ENCODE measurements at places on chromosomes 7 and 10. TPM values are rescaled to one million over a fixed set of nuclear protein-coding genes. Genes with fewer than 3 reads are reported as not detected.

DNA sequence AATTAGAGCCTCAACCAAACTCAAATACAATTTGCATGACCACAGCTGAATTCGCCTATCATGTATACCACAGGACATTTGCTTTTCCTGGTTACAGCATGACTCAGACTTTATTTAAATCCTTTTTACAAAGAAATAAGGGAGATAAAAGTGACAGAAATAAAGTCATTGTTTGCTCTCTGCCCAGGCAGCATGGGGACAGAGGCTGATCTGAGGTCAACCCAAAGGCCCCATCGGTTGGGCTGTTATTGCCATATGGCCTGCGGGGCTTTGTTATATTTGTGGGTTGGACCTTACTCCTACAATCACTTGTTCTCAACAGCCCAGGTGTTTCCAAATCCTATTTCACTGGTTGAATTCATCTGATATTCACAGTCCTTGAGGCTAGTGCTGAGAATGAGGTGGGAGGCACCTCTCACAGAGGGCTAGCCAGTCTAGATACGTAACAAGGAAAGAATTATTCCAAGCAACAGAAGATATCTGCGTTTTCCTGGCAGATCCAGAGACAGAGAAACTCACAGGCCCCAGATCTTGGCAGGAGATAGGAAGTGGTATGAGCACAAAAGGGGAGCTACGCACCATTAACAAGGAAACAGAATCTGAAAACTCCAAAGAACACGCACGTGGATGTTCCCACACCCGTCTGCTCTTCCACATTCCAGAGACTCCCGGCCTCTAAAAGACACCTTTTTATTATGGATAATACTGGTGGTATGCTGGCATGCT is 117.3 kb downstream of the HIPK2 start:
- DNase-seq: no peak

GRCh38 chr10:62261666-62262065 is 7.0 kb downstream of the RTKN2 start:
- DNase-seq: no peak

- no peak for DNase-seq
Measured at GRCh38 chr10:64344211-64344610, 823.0 kb downstream of the REEP3 start.

GRCh38 chr10:109215291-109216075 is 707.8 kb downstream of the XPNPEP1 start:
- no peak for DNase-seq

GRCh38 chr10:72660220-72660619 is 31.7 kb upstream of the MCU start:
- DNase-seq: no peak

- no peak for DNase-seq
Measured at GRCh38 chr7:16615228-16615627, 30.3 kb downstream of the ANKMY2 start.

WNT16 gene
- 0.21 TPM for total RNA-seq

AHCYL2 gene
- 36.5 TPM for total RNA-seq

NPFFR1 gene
- 5.7 TPM for total RNA-seq
